ENCODE measurements at places on chromosomes 12 and 14. TPM values are rescaled to one million over a fixed set of nuclear protein-coding genes. Genes with fewer than 3 reads are reported as not detected.

The TBX5 gene
- total RNA-seq, result not detected

The DNAI7 gene
- total RNA-seq, result not detected

The GPR132 gene
- not detected for total RNA-seq

The ZC3H14 gene
- total RNA-seq, result 54.1 TPM

The ALDH1L2 gene
- total RNA-seq, result 11.2 TPM

The PAH gene
- 0.36 TPM for total RNA-seq

The KRT75 gene
- not detected for total RNA-seq

The SIX4 gene
- total RNA-seq, result 3.1 TPM

The NRXN3 gene
- total RNA-seq, result 0.07 TPM

The ARHGEF40 gene
- total RNA-seq, result 10.0 TPM

The SUSD6 gene
- total RNA-seq, result 3.1 TPM

The IFI27 gene
- 109 TPM for total RNA-seq

The ASIC1 gene
- total RNA-seq, result 1.7 TPM

The RNASE3 gene
- total RNA-seq, result not detected

The AQP6 gene
- not detected for total RNA-seq

The ENO2 gene
- total RNA-seq, result 5.6 TPM

The LHX5 gene
- total RNA-seq, result not detected

The SAMD15 gene
- not detected for total RNA-seq

Measured in MG63 (cell line).